Lower lobe of right lung (tissue), 2 donors: ENCODE measurements at places on chromosomes 16 and 17.

GRCh38 chr17:11565591-11565990, 32.7 kb upstream of the DNAH9 start:
- H3K27me3 ChIP-seq: no peaks in the 10 kb centered on the region
- H3K27ac ChIP-seq: no peak overlapping the region
- no peaks in the 10 kb centered on the region for H3K36me3 ChIP-seq
- no peaks in the 10 kb centered on the region for H3K4me1 ChIP-seq

DNA sequence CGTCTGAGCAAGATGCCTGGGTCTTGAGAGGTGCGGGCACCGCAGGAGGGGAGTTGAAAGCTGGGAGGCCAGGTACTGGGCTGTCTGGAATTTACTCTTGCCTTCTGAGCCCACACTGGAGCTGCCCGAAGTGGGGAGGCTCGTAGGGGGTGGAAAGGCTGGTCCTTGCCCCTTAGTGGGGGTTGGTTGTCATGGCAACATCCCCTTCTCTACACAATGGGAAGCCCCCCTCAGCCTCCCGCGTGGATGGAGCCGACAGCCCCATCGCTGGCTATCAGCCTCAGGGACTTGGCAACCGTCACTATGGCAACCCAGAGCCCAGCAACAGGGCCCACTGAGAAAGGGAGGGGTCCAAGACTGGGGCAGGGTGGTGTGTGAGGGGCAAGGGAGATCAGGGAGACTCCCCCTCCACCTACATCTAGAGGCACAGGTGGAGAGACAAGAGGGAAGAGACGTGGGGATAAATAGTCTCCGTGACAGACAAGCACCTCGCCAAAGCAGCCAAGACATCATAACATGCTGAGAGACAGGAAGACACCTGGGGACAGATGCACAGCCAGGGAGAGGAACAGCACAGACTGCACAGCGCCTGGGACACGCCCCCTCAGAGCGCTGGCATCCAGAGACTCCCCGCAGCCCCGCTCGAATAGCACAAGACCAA, 5.3 kb upstream of the DNAH2 start:
- peaks cover 10% of the 10 kb centered on the region for H3K4me1 ChIP-seq
- H3K4me3 ChIP-seq: no peak overlapping the region
- no peak for DNase-seq
- peaks cover 71% of the 10 kb centered on the region for H3K27me3 ChIP-seq
- H3K27ac ChIP-seq: no peak overlapping the region

DNA sequence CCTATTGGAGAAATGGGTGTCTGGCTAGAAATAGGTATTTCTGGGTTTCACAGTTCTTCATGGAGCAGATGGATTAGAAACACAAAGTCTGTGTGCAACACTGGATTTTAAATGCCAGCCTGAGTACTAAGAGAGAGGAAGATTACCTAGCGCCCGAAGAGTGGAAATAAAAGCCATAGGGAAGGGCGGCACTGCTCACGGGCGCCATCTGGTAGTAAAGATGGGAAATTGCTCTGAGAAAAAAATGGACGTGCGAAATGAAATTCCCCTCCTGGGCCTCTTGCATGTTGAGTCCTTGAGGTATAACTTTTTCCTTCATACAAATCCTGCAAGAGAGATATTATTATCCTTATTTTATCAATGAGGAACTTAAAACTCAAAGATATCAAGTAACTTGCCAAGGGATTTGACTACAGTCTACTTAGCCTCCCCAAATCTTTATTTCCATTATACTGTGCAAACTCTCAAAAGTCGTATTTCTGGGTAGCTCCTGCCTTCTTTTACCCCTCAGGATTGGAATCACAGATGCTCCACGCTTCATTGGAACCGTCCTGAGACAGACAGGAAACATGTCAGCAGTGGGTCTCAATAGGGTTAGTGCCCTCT, 72.8 kb downstream of the MMD start:
- DNase-seq: peak; percentile 52
- no peaks in the 10 kb centered on the region for H3K27me3 ChIP-seq
- H3K36me3 ChIP-seq: no peaks in the 10 kb centered on the region
- H3K4me1 ChIP-seq: peaks cover 10% of the 10 kb centered on the region

GRCh38 chr17:8997994-8998628, 23.2 kb upstream of the NTN1 start:
- H3K27me3 ChIP-seq: peaks cover 32% of the 10 kb centered on the region
- no peak overlapping the region for H3K4me3 ChIP-seq
- H3K27ac ChIP-seq: no peak overlapping the region
- no peaks in the 10 kb centered on the region for H3K36me3 ChIP-seq
